ENCODE measurements at places on chromosomes 7 and 10. TPM values are rescaled to one million over a fixed set of nuclear protein-coding genes. Genes with fewer than 3 reads are reported as not detected.
A peak's percentile ranks its signal among the peaks of the same experiment; 100 is the strongest.

GRCh38 chr10:115026746-115027140 lies 66.4 kb upstream of the ATRNL1 start:
- no peaks in the 10 kb centered on the region for H3K36me3 ChIP-seq
- H3K4me1 ChIP-seq, result no peaks in the 10 kb centered on the region
- no peaks in the 10 kb centered on the region for H3K27me3 ChIP-seq
- no peak for DNase-seq
- H3K27ac ChIP-seq, result no peak overlapping the region

FAM221A gene
- 10.6 TPM for total RNA-seq

DNA sequence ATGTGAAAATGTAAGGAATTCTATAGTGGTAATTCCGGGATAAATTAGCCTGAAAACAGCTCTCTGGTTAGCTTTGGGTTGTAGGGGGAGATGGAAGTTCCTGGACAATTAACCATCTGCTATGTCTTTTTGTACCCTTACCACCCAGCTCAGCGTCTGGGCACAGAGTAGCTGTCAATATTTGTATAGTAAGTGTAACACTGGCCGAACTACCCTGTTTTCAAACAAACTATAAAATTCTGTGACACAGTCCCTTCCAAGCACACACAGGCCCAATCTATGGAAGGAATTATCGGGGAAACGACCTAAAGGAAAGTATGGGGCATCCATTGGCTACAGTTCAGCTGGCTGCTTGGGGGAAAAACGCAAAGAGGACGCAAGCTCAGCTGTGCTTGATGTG lies 869 bp upstream of the LHFPL3 start:
- peaks cover 32% of the 10 kb centered on the region for H3K27me3 ChIP-seq
- H3K27ac ChIP-seq, result no peak overlapping the region
- no peak overlapping the region for H3K4me3 ChIP-seq
- no peaks in the 10 kb centered on the region for H3K4me1 ChIP-seq
- DNase-seq, result no peak
- H3K36me3 ChIP-seq, result no peaks in the 10 kb centered on the region

LEP gene
- 5.2 TPM for total RNA-seq

SNCG gene
- total RNA-seq, result 1.7 TPM

TAS2R4 gene
- total RNA-seq, result 0.88 TPM

LIPM gene
- not detected for total RNA-seq

- no peaks in the 10 kb centered on the region for H3K27me3 ChIP-seq
- H3K4me3 ChIP-seq, result no peak overlapping the region
- peaks cover 11% of the 10 kb centered on the region for H3K4me1 ChIP-seq
- no peak overlapping the region for H3K27ac ChIP-seq
- H3K36me3 ChIP-seq, result no peaks in the 10 kb centered on the region
Measured at GRCh38 chr10:50874723-50875122, 10.7 kb downstream of the A1CF start.

- peaks cover 56% of the 10 kb centered on the region for H3K4me1 ChIP-seq
- no peak overlapping the region for H3K27ac ChIP-seq
- DNase-seq, result peak; percentile 17
- H3K4me3 ChIP-seq, result no peak overlapping the region
- no peaks in the 10 kb centered on the region for H3K27me3 ChIP-seq
Measured at GRCh38 chr10:72245949-72246525, 27.7 kb upstream of the DDIT4 start.
